ENCODE measurements at places on chromosomes 5 and 9. TPM values are rescaled to one million over a fixed set of nuclear protein-coding genes. Genes with fewer than 3 reads are reported as not detected.

TLR4 gene
- not detected for polyA plus RNA-seq

GFI1B gene
- polyA plus RNA-seq: not detected

- no peak overlapping the region for H3K27ac ChIP-seq
- H3K27me3 ChIP-seq: no peaks in the 10 kb centered on the region
- DNase-seq: no peak
These were observed 27.9 kb downstream of the NANS start for GRCh38 chr9:98084396-98084795.

DNA sequence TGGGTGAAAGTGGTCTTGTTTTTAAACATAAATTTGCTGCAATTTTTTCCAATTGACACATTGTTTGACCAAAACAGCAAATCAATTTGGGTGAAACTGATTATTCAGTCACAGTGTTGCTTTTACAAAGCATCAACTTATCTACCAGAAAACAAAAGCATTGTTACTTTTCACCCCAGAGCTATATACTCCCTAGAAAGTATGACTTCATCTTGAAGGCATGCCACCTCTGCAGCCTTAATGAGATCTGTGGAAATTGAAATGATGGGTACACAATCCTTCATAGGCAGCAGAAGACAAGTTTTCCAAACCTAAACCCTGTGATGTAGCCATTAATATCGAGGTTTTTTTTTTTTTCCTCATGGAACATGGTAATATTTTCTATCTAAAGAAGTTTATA lies 615.9 kb downstream of the CHSY3 start:
- no peak for DNase-seq
- H3K4me1 ChIP-seq: no peaks in the 10 kb centered on the region
- H3K4me3 ChIP-seq: no peak overlapping the region

DNA sequence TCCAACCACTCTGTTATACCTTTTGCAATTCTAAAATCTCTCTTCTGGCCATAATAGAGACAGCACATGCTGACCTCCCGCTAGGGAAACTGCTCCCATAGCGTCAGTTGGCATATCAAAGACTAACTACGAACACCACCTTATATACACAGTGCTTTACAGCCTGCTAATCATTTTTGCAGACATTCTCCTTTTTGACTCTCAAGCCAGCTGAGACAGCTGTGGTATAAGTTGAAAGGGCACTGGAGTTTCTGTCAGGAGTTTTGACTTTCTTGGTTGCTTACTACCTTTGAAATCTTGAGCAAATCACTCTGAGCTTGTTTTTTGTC lies 160.2 kb upstream of the TBCA start:
- H3K27me3 ChIP-seq: no peaks in the 10 kb centered on the region
- no peak for DNase-seq
- no peak overlapping the region for H3K4me3 ChIP-seq
- no peaks in the 10 kb centered on the region for H3K36me3 ChIP-seq

DNA sequence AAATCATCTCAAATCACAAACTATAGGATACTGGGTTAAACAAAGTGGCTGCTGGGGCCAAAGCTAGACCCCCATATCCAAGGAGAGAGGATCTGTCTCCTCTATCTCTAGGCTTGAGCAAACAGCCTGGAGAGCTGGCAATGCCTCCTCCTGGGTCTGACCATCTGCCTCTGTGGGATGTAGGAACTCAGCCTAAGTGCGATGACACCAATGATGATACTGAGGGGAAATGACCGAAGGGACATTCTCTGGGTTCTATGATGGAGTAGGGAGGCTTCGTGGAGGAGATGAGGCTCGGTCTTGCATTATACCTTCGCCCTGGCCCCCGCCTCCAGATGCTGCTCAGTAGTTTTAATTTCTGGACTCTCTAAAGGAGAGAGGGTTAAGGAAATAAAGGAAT lies 9.3 kb upstream of the SPATA24 start:
- H3K4me3 ChIP-seq: no peak overlapping the region
- no peak for DNase-seq
- no peaks in the 10 kb centered on the region for H3K36me3 ChIP-seq
- H3K27ac ChIP-seq: no peak overlapping the region
- H3K27me3 ChIP-seq: no peaks in the 10 kb centered on the region
